Lung (tissue), 17 donors: ENCODE measurements at places on chromosomes 3 and 15. TPM values are rescaled to one million over a fixed set of nuclear protein-coding genes. Genes with fewer than 3 reads are reported as not detected.

GRCh38 chr3:194443901-194444300 lies 42.9 kb downstream of the ATP13A3 start:
- no peak overlapping the region for H3K27ac ChIP-seq
- no peak for DNase-seq
- H3K4me3 ChIP-seq, result no peak overlapping the region
- peaks cover 1% of the 10 kb centered on the region for H3K4me1 ChIP-seq
- peaks cover 40% of the 10 kb centered on the region for H3K36me3 ChIP-seq
- no peaks in the 10 kb centered on the region for H3K27me3 ChIP-seq

DNA sequence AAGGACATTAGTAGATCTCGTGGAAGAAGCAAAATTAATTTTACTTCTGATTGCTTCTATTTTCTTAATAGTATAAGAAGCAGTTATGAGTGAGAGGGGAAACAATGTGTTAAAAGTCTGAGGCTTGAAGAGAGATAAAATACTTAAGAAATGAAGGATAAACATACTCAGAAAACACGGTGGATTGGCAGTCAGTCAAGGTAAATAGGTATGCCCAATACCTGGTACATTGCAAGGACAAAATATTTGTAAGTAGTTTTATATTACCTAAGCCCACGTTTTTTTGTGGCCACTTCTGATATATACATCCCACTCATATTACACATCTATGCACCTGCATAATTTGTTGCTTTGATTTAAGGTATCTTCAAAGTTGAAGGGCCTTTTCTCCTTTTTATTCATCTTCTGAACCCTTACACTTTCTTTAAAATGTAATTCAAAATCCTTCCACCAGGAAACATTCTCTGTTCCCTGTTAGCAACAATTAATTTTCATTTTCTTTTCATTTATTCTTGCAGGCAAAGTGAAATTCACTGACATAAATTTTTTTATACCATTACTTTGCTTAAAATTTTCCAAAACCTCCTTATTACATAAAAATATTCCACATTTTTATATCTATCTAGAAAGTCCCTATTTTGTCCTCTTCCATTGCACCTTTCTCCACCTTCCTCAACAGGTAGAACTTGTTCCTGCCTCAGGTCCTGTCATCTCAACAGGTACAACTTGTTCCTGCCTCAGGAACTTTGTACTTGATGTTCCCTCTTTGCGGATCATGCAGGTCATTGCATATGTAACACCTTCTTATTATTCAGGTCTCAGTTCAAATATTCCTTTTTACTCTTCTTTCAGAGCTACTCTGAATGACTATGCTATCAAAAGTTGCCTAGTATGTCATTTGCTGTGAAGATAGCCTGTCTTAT lies 755.7 kb upstream of the ALCAM start:
- H3K36me3 ChIP-seq, result no peaks in the 10 kb centered on the region
- no peaks in the 10 kb centered on the region for H3K4me1 ChIP-seq
- no peak overlapping the region for H3K27ac ChIP-seq
- no peaks in the 10 kb centered on the region for H3K27me3 ChIP-seq

Gene DZIP1L
- total RNA-seq, result 40.0 TPM

- H3K27me3 ChIP-seq, result no peaks in the 10 kb centered on the region
- no peak for DNase-seq
- no peak overlapping the region for H3K4me3 ChIP-seq
- H3K36me3 ChIP-seq, result no peaks in the 10 kb centered on the region
- peaks cover 21% of the 10 kb centered on the region for H3K4me1 ChIP-seq
- H3K27ac ChIP-seq, result no peak overlapping the region
Measured at GRCh38 chr15:40055576-40056293, 16.8 kb upstream of the SRP14 start.

DNA sequence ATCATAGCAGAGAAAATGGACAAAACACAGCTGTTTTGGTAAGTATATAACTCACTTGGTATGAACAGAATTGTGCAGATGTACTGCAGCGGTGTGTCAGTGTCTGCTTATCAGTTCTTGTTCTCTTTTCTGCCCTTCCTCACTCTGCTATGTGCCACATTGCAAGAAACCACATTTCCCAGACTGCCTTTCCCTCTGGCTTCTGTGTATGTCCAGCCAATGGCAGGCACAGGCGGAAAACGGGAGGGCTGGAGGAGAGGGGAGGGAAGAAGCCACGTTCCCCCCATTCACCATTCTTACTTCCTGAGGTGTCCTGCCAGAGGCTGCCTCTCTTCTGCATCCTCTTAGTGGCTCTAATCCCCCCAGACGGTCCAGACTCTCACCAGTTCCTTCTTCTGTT lies 15.4 kb downstream of the HHLA2 start:
- no peaks in the 10 kb centered on the region for H3K27me3 ChIP-seq
- H3K27ac ChIP-seq, result no peak overlapping the region
- no peak overlapping the region for H3K4me3 ChIP-seq
- no peaks in the 10 kb centered on the region for H3K36me3 ChIP-seq
- no peak for DNase-seq
